ENCODE measurements at places on chromosomes 3 and 15.

DNA sequence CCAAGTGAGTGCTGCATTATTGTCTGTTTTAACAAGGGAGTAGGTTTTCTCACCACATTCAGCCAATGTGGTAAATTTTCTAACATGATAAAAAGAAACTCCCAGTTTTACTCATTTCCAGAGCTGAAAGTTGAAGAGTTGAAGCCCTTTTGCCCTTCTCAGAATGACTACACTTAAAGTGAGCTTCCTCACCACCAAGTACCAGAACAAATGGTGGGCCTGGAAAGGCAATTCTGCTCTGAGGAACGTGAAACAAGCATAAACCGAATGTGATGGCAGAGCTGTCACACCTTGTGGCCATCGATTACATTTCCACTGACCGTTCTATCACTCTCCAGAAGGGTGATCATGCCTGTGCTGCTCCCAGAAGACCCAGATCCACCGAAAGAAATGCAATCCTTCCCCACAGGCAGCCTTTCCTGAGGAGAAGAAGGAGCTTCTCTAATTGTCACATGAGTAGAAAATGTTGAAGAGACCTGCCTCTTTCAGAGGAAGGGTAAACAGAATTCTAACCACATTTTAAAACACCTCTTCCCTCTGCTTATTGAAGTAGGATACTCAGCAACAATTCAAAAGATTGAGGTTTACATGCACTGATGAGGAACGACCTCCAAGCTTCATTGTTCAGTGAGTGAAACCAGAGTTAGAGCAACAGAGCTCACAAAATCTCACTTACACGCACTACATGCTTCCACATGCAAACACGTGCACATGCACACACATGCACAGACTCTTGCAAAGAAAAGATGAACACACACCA is 21.4 kb upstream of the CCR9 start:
- no peak for DNase-seq

- no peak for DNase-seq
These were observed 49.9 kb downstream of the PGPEP1L start for GRCh38 chr15:98957655-98958054.

DNA sequence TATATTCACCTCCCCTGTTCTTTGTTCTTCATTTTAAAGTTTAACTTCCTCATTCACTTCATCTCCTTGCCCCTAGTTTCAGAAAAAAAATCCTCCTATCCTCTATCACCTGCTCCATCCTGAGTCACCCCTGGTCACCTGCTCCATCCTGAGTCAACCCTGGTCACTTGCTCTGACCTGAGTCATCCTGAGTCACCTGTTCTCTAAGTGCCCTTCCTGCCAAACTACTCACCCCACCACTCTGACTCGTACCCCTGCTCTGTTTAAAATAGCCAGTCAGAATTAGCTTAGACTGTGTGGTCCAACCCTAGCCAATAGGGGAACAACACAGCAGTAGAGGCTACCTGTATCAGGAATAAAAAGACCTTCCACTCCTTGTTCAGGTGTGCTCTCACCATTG is 716.9 kb downstream of the ZBBX start:
- DNase-seq, result no peak

- DNase-seq, result no peak
These were observed 31.4 kb downstream of the GTF2E1 start for GRCh38 chr3:120773932-120774331.

DNA sequence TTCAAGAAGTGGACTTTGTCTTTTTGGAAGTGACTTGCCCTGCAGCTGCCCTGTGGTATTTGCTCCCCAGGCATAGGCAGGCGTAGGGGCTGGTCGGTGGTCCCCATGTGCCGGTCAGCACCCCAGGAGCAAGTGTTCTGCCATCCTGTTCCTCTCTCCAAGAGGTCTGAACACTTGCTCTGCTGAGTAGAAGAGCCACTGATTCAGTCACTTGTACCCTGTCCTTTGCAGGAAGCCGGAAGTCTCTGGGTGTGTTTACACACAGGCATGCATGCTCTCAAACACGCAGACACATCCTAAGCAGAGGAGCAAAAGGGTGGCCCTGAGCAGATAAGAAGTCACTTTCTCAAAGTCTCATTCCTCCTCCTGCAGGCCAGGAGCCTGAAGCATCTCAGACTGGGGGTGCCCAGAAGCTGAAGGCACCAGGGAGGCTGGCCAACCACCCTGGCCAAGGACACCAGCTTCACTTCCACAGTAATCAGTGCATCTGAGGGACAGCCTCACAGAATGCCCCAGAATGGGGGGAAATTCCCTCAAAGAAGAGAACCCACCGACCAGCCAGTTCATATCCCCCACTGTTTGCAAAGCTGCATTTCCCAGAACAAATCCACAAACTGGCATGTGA is 88.7 kb upstream of the POMGNT2 start:
- DNase-seq, result no peak

GRCh38 chr15:59550956-59551355 is 60.6 kb upstream of the GCNT3 start:
- no peak for DNase-seq

DNA sequence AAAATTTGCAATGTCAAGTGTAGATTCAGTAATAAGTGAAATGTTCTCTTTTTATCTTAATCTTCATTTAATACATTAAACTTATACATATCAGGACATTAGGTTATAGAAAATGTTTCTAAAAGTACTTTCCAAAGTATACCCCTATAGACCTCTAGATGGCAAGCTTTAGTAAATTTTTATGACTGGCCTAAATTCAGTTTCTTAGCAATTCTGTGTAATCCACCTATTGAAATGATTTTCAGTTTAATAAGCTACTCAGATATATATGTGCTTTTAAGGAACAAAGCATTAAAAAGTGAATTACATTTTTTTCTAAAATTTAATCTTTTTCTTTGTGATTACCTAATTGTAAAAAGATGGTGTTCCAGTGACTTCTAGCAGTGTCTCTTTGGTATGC is 342.2 kb downstream of the GBE1 start:
- DNase-seq, result no peak

DNA sequence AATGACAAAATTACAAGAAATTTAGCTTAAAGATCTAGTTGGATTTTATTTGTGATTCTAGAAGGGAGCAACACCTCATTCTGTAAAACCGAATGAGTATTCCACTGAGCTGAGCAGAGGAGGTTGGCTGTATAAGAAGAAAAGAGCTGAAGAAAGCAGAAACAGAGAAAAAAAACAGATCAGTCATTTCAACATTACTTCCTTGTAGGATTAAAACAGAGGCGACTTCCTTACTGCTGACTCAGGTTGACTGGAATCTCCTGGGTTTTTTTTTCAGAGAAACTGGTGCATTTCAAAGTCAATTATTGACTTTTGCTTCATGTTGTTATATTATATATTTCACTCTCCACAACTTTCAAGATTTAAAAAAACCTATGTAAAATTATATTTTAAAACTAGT is 368.1 kb upstream of the UBE2E2 start:
- no peak for DNase-seq

DNA sequence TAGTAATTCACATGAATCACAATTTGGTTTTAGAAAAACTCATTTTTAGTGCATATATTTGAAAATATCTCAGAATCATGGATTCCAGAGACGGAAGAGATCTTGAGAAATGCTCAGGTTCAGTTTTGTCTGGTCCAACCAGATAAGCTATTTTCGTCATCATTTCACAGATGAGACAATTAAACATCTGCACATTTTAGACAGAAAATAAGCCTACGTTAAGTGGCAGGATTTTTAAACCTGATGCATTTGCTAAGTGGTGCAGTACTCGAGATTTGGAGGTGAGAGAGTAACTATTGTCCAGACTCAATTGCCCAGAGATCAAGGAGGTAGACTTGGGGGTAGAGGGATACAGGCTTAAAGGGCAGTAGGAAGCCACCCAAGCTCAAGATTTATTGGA is 90.5 kb downstream of the CCNL1 start:
- no peak for DNase-seq

DNA sequence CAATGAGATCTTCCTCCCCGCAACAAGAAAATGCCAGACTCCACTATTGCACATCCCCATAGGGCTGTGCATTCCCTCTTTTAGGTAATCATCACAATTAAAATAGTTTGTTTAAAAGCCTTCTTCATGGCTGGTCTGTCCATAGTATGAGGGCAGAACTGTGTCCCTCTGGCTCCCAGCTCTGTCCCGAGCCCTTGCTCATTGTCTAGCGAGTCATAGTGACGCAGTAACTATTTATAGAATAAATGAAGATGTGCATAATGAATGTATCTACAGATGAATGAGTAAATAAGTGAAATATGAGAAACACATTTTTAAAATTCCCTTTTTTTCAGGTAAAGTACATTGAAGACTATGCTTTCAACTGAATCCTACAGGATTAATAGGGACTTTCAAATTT is 128.4 kb upstream of the TMC3 start:
- no peak for DNase-seq

DNA sequence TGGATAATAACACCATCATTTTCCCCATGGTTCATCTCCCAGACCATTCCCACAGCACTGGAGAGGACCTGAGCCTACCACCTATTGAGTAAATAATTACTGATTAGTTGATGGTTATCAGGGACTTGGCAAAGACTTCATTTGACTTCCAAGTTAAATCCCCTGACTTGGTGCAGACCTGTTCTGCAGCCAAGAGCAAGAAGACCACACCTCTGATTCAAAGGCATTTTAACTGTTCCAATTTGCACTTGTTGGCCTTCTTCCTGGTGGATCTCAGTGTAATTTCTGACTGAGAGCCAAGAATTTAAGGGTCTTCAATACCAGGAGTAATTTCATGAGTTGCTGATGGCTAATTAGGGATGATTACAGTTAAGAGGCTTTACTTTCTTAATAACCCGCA is 24.0 kb downstream of the THSD4 start:
- no peak for DNase-seq

- DNase-seq, result no peak
These were observed 54.4 kb upstream of the HEG1 start for GRCh38 chr3:125110016-125110875.

- no peak for DNase-seq
These were observed 21.9 kb downstream of the CEP19 start for GRCh38 chr3:196689941-196690660.

- no peak for DNase-seq
These were observed 214.2 kb upstream of the PROK2 start for GRCh38 chr3:71998995-71999673.

DNA sequence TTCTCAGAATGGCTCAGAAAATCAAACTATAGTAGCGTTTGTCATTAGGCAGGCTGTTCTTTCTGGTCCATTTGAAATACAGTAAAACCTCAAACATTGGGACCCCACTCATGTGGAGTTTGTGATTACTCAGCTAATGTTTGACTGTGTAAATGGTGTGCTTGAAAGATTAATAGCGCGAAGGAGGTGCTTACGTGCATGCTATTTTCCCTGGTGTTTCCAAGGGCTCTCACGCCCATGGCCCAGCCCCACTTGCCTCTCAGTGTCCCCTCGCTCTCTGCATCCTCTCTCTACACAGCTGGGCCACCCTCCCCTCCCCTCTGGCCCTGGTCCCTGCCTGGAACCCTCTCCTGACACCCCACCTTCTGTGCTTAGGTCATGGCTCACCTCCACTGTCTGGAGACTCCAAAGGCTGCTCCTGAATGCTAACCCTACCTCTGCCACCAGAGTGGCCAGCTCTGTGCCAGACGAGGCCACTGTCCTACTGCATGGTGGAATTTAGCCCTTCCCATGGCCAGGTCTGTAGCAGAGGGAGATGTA is 194.2 kb downstream of the PLCL2 start:
- DNase-seq, result no peak

DNA sequence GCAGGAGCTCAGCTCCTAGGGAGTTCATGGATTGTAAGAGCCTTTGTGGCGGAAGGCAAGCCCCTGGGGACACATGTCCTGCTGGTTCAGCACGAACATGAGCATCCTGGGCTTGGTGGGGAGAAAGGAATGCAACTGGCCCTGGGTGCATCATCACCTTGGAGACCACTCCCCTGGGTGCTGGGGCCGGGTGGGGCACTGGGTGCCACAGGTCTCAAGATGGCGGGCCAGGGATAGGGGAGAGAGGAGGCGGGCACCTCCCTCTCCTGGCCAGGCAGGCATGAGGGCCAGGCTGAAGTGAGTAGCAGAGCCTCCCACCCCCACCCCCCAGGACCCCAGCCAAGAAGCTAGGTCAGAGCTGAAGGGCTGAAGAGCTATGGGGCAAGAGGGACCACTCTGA is 768 bp downstream of the PCBP4 start:
- no peak for DNase-seq

GRCh38 chr15:89939910-89940309 is 27.2 kb upstream of the ARPIN start:
- no peak for DNase-seq

DNA sequence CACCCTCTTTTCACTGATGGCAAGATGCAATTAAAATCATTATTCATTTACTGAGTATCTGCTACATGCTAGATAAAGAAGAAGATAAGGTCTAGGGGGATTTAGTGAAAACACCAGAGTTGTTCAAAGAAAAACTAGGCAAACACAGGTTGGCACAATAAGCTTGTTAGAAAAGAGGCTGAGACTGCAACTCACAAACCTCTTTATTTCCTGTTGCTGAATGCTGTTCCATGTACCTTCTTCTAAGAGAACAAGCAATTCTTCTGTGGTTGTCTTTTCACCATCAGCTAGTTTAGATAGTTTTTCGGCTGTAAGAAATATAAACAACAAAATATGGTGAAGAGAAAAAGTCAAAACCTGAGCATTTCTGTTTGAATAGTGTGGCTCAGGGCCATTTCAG is 61.1 kb downstream of the EIF3J start:
- DNase-seq, result no peak

- DNase-seq, result no peak
These were observed 38.3 kb downstream of the PDE8A start for GRCh38 chr15:85019815-85020590.

DNA sequence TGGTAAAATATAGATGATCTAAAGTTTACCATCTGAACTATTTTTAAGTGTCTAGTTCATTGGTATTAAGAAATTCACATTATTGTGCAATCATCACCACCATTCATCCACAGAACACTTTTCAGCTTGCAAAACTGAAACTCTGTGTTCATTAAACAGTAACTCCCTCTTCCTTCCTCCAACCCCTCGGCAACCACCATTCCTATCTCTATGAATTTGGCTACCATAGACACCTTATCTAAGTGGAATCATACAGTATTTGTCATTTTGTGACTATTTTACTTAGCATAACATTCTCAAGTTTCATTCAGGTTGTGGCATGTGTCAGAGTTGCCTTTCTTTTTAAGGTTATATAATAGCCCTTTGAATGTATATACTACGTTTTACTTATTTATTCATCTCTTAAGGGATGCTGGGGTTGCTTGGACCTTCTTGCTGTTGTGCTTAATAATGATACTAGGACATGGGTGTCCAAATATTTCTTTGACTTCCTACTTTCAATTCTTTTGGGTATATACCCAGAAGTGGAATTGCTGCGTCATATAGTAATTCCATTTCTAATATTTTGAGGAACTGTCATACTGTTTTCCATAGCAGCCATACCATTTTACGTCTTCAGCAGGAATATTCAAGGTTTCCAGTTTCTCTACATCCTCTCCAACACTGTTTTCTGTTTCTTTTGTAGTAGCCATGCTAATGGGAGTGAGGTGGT is 20.9 kb downstream of the KAT2B start:
- no peak for DNase-seq

DNA sequence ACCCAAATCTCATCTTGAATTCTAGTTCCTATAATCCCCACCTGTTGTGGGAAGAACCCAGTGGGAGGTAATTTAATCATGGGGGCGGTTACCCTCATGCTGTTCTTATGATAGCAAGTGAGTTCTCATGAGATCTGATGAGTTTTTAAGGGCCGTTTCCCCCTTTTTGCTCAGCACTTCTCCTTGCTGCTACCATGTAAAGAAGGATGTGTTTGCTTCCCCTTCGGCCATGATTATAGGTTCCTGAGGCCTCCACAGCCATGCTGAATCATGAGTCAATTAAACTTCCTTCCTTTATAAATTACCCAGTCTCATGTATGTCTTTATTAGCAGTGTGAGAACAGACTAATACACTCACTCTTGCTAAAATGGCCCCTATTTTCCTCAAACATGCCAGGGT is 374.7 kb downstream of the TUSC7 start:
- no peak for DNase-seq

Measured in NCI-H1436 treated with DMSO at 0.1 percent for 48 hours (cell line).